ENCODE measurements at places on chromosomes 16 and 17. TPM values are rescaled to one million over a fixed set of nuclear protein-coding genes. Genes with fewer than 3 reads are reported as not detected.

The HAP1 gene
- 0.08 TPM for total RNA-seq

- peak; percentile 73 for DNase-seq
Observed at GRCh38 chr16:19130852-19131824, 17.4 kb downstream of the ITPRIPL2 start.

GRCh38 chr17:78231991-78232858 lies 794 bp downstream of the TMEM235 start:
- DNase-seq, result no peak

- no peak for DNase-seq
Observed at GRCh38 chr17:17186551-17187505, 19.3 kb downstream of the PLD6 start.

Measured in cardiac septum (tissue), 1 donor.